ENCODE measurements at places on chromosomes 2 and 18.
A peak's percentile ranks its signal among the peaks of the same experiment; 100 is the strongest.

- no peaks in the 10 kb centered on the region for H3K27me3 ChIP-seq
- H3K27ac ChIP-seq, result no peak overlapping the region
- no peak for DNase-seq
- H3K4me3 ChIP-seq, result no peak overlapping the region
Measured at GRCh38 chr2:29068513-29068912, 5.8 kb downstream of the PCARE start.

DNA sequence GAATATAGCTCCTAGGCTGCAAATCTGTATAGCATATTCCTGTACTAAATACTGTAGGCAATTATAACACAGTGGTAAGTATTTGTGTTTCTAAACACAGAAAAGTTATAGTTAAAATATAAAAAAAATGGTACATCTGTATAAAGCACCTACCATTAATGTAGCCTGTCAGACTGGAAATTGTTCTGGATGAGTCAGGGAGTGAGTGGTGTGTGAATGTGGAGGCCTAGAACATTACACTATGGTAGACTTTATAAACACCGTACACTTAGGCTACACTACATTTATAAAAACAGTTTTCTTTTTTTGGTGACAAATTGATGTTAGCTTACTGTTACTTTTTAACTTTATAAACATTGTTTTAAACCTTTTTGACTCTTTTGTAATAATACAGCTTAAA lies 226.3 kb downstream of the CCDC85A start:
- DNase-seq, result no peak
- no peaks in the 10 kb centered on the region for H3K36me3 ChIP-seq
- no peaks in the 10 kb centered on the region for H3K4me1 ChIP-seq
- no peaks in the 10 kb centered on the region for H3K27me3 ChIP-seq
- no peak overlapping the region for H3K4me3 ChIP-seq
- H3K27ac ChIP-seq, result no peak overlapping the region

DNA sequence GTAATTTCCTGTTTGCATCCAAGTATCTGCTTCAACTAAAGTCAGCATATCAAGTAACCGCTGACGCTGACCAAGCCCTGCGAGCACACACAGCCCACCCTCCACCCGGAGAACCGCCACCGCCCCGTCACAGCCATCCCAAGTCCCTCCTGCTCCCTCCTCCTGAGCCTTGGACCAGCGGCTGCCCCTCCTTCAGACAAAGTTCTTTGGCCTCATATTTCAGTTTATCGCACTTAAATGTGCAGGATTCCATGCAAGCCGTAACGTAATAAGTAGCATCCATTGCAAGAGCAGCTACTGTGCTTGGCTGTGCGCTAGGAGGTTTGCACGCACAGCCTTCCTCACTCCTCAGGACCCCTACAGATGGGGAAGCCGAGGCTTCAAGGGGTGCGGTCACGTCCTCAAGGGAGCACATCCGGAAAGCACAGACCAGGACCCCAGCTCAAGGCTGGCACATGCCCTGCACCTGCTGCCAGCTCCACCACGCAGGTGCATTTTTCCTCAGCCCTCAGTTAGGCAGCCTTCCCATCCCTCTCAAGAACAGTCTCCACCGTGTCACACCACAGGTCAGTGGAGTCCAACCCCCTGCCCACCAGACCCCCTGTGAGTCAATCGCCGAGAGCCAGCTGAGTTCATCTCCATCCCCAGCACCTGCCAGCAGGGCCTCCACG lies 17.1 kb downstream of the PXDN start:
- no peaks in the 10 kb centered on the region for H3K36me3 ChIP-seq
- peaks cover 10% of the 10 kb centered on the region for H3K4me1 ChIP-seq
- no peak overlapping the region for H3K27ac ChIP-seq
- no peak overlapping the region for H3K4me3 ChIP-seq
- no peak for DNase-seq

DNA sequence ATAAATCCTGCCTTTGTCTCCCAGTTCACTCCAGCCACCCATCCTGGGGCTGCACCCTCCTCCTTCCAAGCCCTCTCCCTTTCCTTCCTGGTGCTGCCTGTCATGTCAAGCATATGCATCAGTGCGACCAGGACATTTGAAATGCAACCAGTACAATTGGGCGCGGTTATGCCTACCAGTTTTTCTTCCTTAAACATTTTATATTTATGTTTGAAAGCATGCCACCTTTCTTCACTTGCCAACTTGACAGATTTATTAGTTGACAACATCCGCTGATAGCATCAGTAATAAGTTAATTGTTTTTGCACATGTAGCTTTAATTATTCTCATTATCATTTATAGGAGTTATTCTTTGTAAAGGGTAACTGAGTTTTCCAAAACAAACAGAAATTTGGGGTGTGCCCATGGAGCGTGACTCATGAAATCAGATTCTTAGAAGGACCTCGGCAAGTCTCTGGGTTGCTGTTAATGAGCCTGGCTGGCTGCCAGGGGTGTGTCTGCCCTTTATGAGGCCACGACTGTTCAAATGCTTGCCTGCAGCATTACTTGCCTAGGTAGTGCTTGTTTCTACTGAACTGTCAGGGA lies 32.8 kb upstream of the IL1B start:
- 0 out of 2 replicates have a peak, but pooled peaks cover 2% of the 10 kb centered on the region for H3K36me3 ChIP-seq
- no peak for DNase-seq
- H3K27ac ChIP-seq, result no peak overlapping the region
- no peak overlapping the region for H3K4me3 ChIP-seq

DNA sequence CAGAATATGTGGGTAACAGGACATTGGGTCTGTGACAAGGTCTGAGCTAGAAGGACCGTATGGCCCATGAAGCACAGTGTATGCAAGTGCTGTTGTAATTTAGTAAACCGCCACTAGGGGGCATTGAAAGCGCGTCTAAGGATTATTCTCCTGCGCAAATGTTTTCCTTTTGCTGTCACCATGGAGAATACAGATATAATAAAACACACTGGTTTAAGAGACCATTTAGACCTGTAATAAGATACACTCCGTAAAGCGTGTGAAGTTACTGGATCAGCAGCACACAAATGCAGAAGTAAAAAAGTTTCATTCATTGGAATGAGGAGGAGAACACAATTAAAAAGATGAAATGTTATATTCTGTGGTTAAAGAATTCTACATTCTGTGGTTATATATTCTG lies 272.4 kb downstream of the AGAP1 start:
- peak; percentile 50 for DNase-seq
- no peak overlapping the region for H3K4me3 ChIP-seq
- no peak overlapping the region for H3K27ac ChIP-seq

DNA sequence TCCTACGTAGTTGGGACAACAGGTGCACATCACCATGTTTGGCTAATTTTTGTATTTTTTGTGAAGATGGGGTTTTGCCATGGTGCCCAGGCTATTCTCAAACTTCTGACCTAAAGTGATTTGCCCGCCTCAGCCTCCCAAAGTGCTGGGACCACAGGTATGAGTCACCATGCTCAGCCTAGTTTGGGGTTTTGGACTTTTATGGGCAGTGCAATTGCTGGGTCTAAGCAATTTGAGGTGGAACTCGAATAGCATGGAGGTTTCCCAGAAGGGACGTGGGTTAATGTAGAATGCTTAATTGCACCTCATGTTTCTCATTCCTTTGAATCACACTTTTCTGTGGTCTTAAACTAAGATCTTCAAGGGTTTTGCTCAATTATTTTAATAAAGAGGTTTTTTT lies 102.3 kb upstream of the EPHA4 start:
- no peaks in the 10 kb centered on the region for H3K27me3 ChIP-seq
- H3K27ac ChIP-seq, result no peak overlapping the region
- peaks cover 4% of the 10 kb centered on the region for H3K4me1 ChIP-seq
- no peak for DNase-seq

DNA sequence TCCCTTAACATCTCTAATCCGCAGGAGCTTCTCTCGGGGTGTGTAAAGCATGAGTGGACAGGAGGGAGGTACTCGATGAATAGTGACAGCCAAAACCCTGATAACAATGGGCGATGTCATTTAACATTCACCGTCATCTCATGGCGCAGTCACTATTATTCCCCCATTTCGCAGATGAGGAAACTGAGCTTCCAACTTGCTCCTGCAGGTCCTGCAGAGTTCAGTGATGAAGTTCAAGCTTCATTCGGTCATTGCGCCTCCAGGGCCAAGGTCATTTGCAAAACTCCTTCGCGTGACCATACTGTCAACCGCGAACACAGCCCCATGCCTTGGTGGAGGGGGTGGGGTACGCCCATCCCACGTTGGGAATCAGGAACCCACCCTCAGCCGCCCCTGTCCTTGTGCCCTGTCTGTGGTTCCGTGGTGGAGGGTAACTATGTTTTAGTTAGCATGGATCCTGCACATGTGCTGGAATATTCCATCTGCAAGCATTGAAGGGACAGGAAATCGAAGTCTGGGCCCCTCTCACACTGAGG lies 215.5 kb downstream of the TFCP2L1 start:
- H3K36me3 ChIP-seq, result no peaks in the 10 kb centered on the region
- H3K27me3 ChIP-seq, result no peaks in the 10 kb centered on the region
- H3K4me1 ChIP-seq, result peaks cover 4% of the 10 kb centered on the region
- H3K4me3 ChIP-seq, result no peak overlapping the region
- DNase-seq, result no peak

DNA sequence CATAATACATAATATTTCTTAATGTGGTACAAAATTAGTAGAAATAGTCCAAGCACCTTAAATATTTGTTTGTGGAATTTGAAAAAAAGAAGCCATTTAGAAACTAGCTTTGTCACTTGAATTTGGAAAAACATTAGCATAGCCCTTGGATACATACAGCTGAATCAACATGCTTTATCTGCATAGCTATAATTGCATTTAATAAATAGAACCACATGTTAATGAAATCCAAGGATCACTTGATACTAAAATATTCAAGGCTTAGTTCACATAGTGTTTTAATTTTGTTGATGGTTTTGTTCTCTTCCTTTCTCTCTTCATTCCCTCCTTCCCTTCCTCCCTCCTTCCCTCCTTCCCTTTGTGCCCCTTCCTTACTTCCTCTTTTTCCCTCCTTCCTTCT lies 169.4 kb upstream of the NRXN1 start:
- H3K27me3 ChIP-seq, result no peaks in the 10 kb centered on the region
- DNase-seq, result no peak
- H3K27ac ChIP-seq, result no peak overlapping the region
- no peaks in the 10 kb centered on the region for H3K36me3 ChIP-seq
- H3K4me3 ChIP-seq, result no peak overlapping the region
- no peaks in the 10 kb centered on the region for H3K4me1 ChIP-seq

GRCh38 chr18:56431551-56431950 lies 206.8 kb downstream of the TXNL1 start:
- H3K27ac ChIP-seq, result no peak overlapping the region
- no peak overlapping the region for H3K4me3 ChIP-seq
- H3K36me3 ChIP-seq, result no peaks in the 10 kb centered on the region
- DNase-seq, result no peak

DNA sequence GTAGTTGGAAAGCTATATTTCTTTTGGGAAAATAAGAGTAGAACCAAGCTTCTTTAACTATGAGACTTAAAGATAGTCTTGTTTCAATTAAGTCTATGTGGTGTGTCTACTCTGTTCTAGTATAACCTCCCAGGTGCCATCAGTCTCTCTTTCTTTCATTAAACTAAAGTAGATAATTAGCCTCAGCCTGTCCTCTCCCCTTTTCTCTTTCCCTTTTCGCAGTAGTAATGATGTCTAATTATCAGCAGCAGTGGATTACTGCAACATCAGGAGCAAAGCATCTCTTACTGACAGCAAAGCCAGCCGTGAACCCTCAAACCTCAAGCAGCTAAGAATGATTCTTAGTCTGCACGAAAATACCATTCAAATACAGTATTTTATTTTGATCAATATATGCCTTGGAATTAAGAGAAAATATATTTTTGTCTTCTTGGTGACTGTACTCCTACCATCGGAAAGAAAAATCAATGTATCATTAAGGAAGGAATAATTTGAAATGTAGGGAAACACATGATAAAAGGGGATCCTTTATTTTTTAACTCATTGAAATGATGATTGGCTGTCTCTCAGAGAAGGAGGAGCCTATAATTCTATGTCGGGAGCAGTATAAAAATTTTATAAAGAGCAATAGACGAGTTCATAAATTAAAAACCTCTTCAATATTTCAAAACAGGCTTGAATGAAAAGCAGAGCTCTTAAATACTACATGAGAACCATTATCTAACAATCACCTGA lies 4.5 kb downstream of the NOL4 start:
- H3K27me3 ChIP-seq, result peaks cover 17% of the 10 kb centered on the region
- H3K4me3 ChIP-seq, result no peak overlapping the region
- H3K4me1 ChIP-seq, result no peaks in the 10 kb centered on the region
- H3K36me3 ChIP-seq, result no peaks in the 10 kb centered on the region

- H3K27me3 ChIP-seq, result no peaks in the 10 kb centered on the region
- no peaks in the 10 kb centered on the region for H3K36me3 ChIP-seq
- H3K4me3 ChIP-seq, result no peak overlapping the region
- no peak overlapping the region for H3K27ac ChIP-seq
Measured at GRCh38 chr2:207472343-207473048, 57.3 kb upstream of the CREB1 start.

- H3K36me3 ChIP-seq, result no peaks in the 10 kb centered on the region
- H3K27ac ChIP-seq, result no peak overlapping the region
- peaks cover 3% of the 10 kb centered on the region for H3K4me1 ChIP-seq
- no peak for DNase-seq
- peak overlapping the region; percentile 80 for H3K4me3 ChIP-seq
Measured at GRCh38 chr2:237628247-237629187, 1.1 kb downstream of the LRRFIP1 start.

- no peak for DNase-seq
- H3K27me3 ChIP-seq, result no peaks in the 10 kb centered on the region
- H3K27ac ChIP-seq, result no peak overlapping the region
Measured at GRCh38 chr18:75248426-75249174, 38.0 kb downstream of the TSHZ1 start.

- H3K27ac ChIP-seq, result no peak overlapping the region
- H3K27me3 ChIP-seq, result no peaks in the 10 kb centered on the region
- no peaks in the 10 kb centered on the region for H3K36me3 ChIP-seq
- no peak overlapping the region for H3K4me3 ChIP-seq
- no peak for DNase-seq
- H3K4me1 ChIP-seq, result no peaks in the 10 kb centered on the region
Measured at GRCh38 chr2:38649176-38649728, 16.7 kb upstream of the GALM start.

DNA sequence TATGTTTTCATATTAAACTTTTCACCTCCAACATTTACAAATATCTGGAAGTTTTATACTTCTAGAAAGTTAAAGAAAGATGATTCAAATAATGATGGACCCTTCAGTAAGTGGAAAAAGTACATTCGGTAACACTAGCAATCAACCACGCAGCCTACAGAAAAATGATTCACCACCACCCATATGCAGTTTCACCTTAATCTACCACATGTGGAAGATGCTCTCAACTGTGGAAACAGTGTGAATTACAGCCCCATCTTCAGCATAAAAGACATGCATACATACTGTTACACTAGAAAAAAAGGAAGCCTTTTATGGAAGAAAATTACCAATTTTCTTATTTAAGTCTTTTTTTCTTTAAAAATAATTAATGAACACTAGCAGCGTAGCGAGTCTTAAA lies 1.1 kb downstream of the SLC38A11 start:
- H3K36me3 ChIP-seq, result no peaks in the 10 kb centered on the region
- H3K4me1 ChIP-seq, result no peaks in the 10 kb centered on the region
- no peak overlapping the region for H3K27ac ChIP-seq

GRCh38 chr2:166610180-166610912 lies 116.3 kb upstream of the SCN7A start:
- no peaks in the 10 kb centered on the region for H3K27me3 ChIP-seq
- DNase-seq, result no peak
- H3K36me3 ChIP-seq, result no peaks in the 10 kb centered on the region
- H3K4me3 ChIP-seq, result no peak overlapping the region
- peaks cover 4% of the 10 kb centered on the region for H3K4me1 ChIP-seq

GRCh38 chr2:52968043-52968442 lies 799.6 kb upstream of the CHAC2 start:
- no peak overlapping the region for H3K4me3 ChIP-seq
- no peak for DNase-seq
- peaks cover 2% of the 10 kb centered on the region for H3K4me1 ChIP-seq
- no peaks in the 10 kb centered on the region for H3K27me3 ChIP-seq
- H3K36me3 ChIP-seq, result no peaks in the 10 kb centered on the region
